ENCODE measurements at places on chromosomes 7 and 10.

- DNase-seq = no peak
These were observed 8.8 kb downstream of the ACADSB start for GRCh38 chr10:123017421-123018165.

DNA sequence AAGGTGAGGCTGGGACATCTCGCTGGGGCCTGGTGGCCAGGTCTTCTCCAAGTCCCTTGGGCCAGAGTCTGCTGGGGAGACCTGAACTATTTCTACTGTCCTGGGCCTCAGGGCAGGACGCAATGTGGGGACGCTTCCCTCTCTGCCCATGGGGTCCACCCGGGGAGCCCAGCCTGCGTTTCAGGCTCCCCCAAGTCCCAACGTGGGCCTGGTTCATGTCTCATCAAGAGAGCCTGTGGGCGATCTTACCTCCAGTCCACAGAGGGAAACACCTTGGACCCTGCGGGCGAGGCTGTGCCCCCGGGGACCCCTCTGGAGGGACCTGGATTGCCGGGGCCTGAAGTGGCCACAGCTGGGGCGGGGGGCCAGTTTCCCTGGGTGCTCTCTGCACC lies 91.7 kb downstream of the DNAJB6 start:
- DNase-seq = no peak

GRCh38 chr7:64626557-64626956 lies 39.4 kb upstream of the ZNF107 start:
- DNase-seq = no peak

DNA sequence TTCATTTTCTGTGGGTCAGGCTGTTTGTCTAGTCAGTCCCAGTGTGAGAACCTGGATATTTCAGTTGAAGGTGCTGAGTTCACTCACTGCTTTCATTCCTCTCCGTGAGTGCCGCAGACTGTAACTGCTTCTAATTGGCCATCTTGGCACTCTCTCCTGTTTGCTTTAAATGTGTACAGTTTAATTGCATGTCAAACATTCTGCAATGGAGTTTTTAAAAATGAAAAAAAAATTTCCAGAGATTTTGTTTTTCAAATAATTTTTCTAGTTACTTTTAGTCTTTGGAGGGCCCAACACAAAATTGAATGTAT lies 87.8 kb downstream of the CCSER2 start:
- no peak for DNase-seq

DNA sequence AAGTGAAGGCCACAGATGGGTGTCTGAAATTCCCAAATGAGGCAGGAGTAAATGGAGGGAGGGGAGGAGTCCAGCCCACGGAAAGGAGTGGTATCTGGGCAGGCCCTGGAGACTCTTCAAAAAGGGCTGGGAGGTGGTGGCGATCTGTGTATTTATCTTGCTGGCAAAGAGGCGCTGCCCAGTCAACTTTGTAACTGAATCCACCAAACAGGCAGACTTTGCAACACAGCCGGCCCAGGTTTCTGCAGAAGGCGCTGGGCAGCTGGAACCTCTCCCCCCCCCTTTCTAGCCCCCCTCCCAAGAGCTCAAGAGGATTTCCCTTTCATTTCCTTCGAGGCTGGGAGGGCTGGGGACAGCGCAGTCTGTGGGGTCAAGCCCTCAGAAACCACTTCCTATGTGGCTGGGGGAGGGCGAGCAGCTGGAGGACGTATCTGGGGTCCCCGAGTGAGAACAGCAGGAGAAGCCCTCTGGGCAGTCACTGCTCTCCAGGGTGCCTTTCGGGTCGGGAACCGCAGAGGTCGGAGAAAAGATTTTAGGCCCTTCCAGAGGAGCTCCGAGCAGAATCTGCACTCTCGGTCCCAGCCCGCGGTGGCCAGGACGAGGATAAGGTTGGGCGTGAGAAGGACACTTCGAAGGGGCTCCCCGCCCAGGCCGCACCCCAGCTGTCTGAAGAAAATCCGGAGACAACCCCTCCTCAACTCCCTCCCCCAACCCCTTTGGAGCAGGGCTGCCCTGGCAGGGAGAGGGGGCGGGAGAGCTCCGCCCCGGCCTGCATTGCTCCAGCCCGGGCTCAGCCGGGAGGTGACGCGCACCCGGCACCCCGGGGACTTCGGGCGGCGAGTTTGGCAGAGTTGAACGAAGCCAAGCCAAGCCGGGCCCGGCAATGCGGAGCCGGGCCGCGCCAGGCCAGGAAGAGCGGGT lies 965 bp downstream of the ZCCHC24 start:
- DNase-seq = peak; percentile 57

DNA sequence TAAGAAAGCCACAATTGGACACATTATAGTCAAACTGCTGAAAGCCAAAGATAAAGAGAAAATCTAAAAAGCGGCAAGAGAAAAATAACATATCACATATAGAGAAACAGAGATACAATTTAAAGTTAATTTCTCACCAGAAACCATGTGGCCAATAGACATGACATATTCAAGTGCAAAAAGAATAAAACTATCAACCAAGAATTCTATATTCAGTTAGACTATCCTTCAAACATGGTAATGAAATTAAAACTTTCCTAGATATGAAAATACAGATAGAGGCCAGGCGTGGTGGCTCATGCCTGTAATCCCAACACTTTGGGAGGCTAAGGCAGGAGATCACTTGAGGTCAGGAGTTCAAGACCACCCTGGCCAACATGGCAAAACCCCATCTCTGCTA lies 129.1 kb upstream of the RNF32 start:
- no peak for DNase-seq

DNA sequence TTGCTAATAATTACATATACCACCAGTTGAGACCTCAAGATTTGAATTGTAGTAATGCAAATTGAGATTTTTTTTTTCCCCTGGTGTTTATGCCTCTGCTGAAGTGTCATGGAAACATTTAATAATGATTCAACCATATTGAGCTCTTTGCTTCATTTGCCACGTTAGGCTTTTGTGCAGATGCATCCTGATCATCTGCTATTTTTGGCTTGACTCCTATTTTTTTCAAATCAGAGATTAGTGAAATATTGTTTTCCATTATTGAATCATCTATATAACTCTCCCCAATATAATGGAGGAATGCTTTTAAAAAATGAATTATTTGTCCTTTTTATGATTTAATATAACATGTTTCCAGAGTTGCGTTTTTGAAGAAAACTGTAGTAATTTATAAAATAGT lies 115.1 kb downstream of the SRI start:
- DNase-seq = no peak

- DNase-seq = no peak
These were observed 167.7 kb upstream of the SHH start for GRCh38 chr7:155979994-155980393.

All from HEK293T (cell line).